ENCODE measurements at places on chromosomes 7 and 10.

- DNase-seq: no peak
These were observed 182.8 kb downstream of the ARHGAP12 start for GRCh38 chr10:31745612-31746376.

DNA sequence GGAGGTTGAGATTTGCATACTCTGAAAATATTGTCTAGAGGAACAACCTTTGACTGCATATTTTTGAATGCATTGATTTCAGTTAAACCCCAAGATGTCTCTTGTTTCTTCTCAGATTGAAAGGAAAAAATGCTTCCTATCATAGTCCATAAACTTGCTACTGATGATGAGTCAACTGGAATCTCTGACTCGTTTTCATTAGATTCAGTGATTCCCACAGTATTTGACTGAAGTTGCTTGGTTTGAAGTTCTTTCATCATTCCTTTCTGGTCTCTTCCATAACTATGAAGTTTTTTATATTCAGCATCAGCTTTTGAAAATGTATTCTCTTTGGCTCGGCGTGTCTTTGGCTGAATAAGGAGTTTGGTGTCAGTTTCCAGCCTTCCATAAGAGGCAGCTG, 10.7 kb downstream of the PEX1 start:
- no peak for DNase-seq

DNA sequence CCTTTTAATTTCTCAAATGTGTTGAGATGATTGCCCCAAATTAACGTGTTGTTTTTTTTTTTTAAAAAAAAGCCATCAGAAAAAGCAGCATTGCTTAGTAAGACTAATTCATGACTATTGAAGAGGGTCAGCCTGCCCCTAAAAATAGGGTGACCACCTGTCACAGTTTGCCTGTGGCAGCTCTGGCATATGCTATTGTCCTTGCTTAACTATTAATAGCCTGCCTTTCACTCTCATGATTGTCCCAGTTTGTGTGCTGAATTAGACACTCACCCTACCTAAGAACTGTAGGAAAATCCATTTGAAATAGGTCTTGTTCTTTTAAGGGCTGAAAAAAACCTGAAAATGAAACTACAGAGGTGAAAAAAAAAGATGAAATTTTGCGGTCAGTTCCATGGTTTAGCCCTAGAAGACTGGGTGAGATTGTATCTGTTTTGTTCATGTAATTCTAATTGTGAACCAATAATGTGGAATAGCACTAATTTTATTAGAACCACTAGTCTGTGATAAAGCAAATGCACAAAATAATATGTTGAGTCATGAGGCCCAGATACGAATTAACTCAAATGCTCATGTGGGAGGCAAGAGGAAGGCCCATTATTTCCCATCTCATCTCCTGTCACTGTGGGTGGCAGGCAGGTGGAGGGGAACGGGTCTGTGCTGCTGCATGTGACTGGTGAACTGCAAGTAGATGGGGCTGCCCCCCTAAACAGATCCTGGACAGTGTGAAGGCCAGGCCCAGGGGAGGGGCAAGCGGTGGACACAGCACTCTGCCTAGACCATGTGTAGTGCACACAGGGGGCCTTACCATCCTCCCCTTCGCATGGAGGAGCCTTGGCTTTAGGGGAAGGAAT, 265.4 kb upstream of the NFE2L3 start:
- DNase-seq: no peak

DNA sequence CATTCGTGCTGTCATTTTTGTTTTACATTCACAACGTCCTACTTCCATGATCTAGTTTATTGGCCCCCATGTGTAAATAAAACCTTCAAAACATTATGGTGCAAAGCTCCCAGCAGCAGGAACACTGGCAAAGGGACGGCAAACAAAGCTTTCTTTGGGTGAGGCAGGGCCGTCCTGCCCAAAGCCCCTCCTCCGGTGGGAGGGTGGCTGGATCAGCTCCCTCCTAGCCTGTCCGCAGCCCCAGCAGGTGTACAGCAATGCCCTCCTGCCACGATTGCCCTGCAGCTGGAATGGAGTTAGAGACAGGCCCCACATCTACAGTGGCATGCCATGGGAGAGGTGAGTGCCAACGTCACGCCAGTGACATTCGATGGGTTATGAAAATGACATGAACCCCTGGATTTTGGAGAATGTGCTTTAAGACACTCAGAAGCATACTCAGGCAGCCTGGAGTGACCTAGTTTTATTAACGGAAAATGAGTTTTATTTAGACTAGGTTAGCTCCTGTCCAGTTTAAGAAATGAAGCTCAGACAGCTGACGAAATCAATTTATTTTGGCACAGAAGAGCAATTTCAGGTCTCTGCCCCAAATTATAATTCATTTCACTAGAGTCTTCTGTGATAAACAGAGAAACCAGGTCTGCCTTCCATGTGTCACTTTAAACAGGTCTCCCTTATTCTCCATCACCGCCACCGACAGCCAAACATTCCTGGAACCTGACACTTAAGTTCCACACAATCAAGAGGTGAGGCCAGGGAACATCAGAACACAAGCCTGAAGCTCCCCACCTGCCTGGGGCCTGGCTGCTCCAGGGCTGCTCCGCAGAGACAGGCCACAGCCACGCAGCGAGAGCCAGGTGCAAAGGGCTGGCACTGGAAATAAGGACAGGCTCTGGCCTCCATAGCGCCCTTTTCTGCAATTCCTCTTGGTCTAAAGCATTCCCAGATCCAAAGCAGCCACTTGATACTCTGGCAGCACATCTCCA, 50.1 kb downstream of the VOPP1 start:
- DNase-seq: no peak

- DNase-seq: peak; percentile 57
These were observed 150.4 kb downstream of the CXCL12 start for GRCh38 chr10:44234483-44234875.

GRCh38 chr7:142094861-142095260, 16.7 kb upstream of the MGAM2 start:
- DNase-seq: no peak

DNA sequence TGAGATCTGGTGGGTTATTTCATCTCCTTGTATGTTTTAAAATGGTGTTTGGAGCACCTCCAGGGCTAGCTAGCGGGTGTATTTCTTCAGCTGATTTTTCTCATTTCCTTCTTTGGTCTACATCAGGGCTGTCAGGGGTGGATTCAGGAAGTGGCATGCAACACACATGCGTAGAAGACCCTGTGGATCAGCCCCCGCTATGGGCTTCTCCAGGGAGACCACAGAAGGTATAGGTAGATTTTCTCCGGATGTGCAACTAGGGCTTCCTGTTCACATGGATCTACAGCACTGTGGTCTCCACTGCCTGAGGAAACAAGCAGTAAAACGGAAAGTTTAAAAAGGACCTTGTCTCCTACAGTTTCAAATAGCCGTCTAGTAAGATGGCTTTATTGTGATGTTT, 10.4 kb downstream of the NUB1 start:
- DNase-seq: no peak
